Stimulated activated CD8-positive, alpha-beta memory T cell treated with anti-CD3 and anti-CD28 coated beads, Interleukin-15, amount 100 ng/mL, for 24 hours (primary cell): ENCODE measurements at places on chromosomes 2 and 18.

- DNase-seq, result no peak
Measured at GRCh38 chr2:119117891-119118882, 40.4 kb downstream of the C1QL2 start.

DNA sequence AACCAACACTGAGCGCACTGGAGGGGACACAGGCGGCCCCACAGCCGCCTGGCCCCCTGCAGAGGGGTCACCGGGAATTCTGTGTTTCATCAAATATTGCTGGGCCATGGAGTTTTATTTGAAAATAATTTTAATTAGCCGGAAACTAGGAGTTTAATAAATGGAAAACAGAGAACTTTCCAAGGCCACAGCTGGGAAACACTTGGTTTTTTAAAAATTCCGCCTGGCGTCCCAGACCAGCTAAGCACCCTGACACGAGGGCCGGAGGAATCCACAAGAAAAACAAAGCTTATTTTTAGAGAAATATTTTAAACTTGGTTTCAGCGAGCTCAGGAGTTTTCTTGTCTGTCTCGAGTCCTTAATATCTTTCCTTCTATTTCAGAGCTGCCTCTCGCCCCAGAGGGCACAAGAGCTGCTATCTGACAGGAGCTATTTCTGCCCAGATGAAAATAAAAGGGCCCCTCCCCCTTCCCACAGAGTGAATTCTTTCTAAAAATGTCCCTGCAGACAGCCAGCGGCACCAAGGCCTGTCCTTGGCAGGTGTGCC, 8.2 kb downstream of the ZFP36L2 start:
- DNase-seq, result no peak

- no peak for DNase-seq
Measured at GRCh38 chr2:167784084-167784425, 463.3 kb downstream of the STK39 start.

GRCh38 chr18:10453806-10454680, at the start of gene APCDD1:
APCDD1 (plus strand) TSS chr18:10454635; CDS start chr18:10454982, 347 bp downstream.
- DNase-seq, result no peak

GRCh38 chr18:9619990-9620389, 5.6 kb upstream of the PPP4R1 start:
- no peak for DNase-seq

DNA sequence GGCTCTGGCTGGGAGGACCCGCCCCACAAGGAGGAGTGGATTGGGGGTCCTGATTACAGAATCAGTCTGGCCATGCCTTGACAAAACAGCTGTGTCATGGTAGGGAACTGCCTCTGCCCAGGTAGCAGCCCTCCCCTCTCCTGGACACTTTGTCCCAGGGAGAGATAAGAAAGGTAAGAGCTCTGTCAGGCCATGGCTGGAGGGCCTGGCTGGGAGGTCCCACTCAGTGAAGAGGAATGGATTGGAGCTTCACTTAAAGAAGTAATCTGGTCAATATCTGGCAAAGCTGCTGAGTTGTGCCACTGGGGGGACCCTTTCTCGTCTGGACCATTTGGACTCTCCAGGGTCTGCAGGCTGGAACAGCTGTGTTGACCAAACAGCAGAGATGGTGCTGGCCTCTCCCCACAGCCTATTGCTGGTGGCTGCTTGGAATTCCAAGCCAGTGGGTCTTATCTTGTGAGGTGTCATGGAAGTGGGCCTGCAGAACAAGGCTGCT, 75.4 kb downstream of the EPC2 start:
- no peak for DNase-seq

DNA sequence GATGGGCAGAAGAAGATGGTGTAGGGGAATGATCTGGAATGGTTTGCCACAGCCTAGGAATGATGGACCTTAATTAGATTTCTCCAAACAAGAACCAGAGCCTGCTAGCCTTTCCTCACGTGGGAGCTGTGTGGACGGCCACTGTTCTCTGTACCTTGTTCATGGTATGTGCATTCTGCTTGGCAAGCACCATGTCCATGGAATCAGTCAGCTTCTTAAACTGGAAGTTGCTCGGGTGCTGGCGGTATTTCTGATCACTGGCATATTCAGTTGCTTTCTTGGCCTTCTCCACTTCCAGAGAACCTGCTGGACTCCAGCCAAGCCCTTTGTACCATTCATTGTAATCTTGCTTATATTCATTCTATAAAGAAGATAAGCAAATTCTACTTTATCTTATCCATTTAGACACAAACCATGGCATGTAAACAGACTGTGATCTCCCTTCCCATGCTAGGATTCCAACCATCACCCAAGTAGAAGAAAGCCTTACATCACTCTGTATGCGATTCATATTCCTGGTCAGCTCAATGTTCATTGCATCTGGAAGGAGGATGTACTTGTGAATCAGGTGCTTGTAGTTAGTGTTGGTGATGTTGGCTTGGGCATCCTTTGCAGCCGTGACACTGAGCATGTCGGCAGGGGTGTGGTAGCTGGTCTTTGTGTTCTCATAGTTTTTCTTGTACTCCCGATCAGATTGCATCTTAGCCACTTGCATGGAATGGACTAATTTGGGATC, 78.4 kb downstream of the NEB start:
- no peak for DNase-seq

- no peak for DNase-seq
Measured at GRCh38 chr2:237720957-237721356, 77.6 kb upstream of the RBM44 start.
